ENCODE measurements at places on chromosomes 7 and 10.

GRCh38 chr7:93310346-93310745 lies 78.2 kb downstream of the VPS50 start:
- no peak for DNase-seq

GRCh38 chr10:31464552-31464951 lies 145.5 kb downstream of the ZEB1 start:
- DNase-seq: no peak

DNA sequence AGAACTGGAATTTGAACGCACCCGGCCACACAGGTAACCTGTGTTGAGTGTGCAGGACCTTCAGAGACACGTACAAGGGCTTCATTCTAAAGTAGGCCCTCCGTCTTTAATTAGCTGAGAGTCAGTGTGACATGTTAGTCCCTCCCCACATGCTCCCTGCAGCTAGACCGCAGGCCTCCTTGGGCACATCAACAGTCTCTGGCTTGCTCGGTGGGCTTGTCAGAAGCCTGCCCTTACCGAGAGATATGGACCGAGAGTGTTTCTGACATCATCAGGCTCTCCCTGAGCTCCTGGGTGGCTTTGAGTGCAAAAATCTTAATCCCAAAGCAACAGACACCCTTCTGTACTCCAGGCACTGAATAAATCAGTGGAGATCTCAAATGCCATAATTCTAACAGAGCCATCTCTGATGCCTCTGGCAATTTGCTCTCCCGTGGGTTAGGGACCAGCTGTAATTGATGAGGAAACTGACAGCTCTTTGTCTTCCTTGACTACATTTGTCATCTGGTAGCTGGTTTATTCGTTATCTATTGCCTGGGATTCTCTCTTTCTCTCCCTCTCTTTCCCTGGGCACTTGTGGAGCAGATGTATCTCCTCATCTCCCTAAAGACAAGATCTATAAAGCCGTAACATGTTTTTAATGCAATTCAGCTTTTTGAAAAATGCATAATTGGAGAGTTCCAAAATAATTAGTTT lies 850.6 kb downstream of the TYW1 start:
- peak; percentile 41 for DNase-seq

GRCh38 chr10:33252794-33253203 lies 81.7 kb downstream of the NRP1 start:
- no peak for DNase-seq

GRCh38 chr7:78179211-78179610 lies 380.6 kb downstream of the PHTF2 start:
- DNase-seq: no peak

DNA sequence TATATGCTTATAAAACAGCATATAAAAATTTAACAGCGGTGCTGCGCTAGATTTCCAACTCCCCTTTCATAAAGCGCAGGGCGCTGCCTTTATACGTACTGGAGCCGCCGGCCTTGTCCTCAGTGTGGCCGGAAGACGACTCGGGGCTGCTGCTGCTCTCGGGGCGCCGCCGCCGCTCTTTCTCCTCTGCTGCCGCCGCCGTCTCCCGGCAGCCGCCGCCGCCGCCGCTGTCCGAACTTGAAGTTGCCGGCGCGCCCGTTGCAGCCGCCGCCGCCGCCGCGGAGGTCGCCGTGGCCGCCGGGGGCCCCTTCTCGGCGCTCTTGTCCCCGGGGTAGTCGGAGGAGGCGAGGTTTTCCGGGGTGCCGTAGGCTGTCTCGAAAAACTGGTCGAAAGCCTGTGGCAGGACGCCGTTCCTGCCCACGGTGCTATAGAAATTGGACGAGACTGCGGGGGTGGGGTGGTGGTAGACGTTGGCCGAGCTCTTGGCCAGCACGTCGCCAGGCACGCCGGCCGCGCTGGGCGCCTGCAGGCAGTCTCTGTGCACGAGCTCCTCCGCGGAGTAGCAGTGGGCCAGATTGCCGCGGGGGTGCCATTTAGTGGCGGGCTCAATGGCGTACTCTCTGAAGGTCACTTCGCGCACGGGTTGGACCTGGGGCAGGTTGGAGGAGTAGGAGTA lies 557 bp downstream of the HOXA11 start:
- peak; percentile 74 for DNase-seq

GRCh38 chr10:132003282-132003924 lies 21.7 kb upstream of the BNIP3 start:
- DNase-seq: peak; percentile 86

GRCh38 chr7:90655566-90655965 lies 59.4 kb downstream of the CDK14 start:
- no peak for DNase-seq

DNA sequence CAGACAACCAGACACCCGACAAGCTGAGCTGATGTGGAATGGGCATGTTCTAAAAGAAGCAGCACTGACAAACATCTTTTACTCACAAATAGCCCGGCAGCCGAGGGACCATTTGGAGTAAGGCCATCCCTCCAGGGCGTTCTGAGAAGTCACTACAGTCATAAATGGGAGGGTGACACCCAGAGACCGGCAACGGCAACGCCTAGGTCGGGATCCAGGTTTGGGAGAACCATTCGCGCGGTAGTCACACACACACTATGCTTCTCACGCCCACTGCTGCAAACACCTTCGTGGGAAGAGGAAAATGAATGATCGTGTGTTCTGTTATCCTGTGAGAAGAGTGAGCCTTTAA lies 9.8 kb downstream of the TNS3 start:
- no peak for DNase-seq

- peak; percentile 49 for DNase-seq
Observed at GRCh38 chr10:98608411-98608810, 161.7 kb upstream of the HPS1 start.

DNA sequence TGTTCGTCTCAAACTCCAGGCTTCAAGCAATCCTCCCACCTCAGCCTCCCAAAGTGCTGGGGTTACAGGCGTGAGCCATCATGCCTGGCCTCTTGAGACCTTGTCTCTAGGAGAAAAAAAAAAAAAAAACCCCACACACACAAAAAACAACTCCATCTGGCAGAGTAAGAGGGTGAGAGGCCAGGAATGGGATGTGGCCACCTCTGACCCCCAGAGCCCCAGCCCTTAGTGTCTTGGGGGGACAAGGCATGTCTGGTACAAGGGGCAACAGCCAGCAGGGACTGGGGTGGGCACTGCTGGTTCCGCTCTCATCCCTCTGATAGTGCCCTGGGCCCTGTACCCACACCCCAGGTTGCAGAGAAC lies 15.6 kb upstream of the TNRC18 start:
- DNase-seq: no peak

DNA sequence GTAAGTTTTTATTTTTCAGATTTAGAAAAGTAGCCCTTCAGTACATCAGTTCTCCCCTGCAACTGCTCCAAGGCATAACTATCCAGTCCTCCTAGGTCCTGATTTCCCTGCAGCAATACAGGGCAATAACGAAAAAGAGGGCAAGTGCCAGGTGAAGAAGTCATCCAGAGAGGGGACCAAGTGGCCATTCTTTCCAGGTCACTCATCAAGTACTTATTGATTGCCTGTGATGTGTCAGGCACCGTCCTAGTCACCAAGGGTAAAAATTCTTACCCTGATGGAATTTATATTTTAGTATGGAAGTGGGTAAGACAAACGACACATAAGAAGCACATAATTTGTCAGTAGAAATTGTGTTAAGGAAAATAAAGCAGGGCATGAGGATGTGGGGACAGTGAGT lies 67.1 kb upstream of the GSDME start:
- DNase-seq: no peak

DNA sequence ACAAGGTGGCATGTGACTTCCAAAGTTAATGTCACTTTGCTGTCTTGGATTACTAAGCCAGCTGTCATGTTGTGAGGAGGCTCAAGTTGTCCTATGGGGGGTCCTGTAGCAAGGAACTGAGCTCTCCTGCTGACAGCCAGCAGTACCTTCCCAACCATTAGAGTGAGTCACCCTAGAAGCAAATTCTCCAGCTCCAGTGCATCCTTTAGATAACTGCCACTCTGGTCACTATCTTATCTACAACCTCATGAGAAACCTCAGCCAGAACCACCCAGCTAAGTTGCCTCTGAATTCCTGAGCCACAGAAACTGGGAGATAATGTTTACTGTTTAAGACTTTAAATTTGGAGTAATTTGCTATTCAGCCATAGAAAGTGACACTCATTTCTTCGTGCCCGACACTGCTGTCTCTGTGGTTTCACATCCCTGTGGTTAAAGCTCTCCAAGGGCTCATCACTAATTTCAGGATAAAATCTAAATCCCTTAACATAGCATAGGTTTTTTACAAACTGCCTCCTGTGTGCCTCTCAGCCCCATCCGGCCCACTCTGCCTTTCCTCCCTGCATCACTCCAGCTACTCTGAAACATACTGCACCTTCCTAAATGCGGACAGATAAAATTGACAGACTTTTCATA lies 83.5 kb downstream of the PRR15 start:
- DNase-seq: no peak

- no peak for DNase-seq
Observed at GRCh38 chr7:130473289-130473688, 18.6 kb upstream of the MEST start.

GRCh38 chr7:134613623-134614347 lies 32.9 kb upstream of the BPGM start:
- no peak for DNase-seq

GRCh38 chr10:24446739-24447138 lies 237.8 kb downstream of the KIAA1217 start:
- no peak for DNase-seq

DNA sequence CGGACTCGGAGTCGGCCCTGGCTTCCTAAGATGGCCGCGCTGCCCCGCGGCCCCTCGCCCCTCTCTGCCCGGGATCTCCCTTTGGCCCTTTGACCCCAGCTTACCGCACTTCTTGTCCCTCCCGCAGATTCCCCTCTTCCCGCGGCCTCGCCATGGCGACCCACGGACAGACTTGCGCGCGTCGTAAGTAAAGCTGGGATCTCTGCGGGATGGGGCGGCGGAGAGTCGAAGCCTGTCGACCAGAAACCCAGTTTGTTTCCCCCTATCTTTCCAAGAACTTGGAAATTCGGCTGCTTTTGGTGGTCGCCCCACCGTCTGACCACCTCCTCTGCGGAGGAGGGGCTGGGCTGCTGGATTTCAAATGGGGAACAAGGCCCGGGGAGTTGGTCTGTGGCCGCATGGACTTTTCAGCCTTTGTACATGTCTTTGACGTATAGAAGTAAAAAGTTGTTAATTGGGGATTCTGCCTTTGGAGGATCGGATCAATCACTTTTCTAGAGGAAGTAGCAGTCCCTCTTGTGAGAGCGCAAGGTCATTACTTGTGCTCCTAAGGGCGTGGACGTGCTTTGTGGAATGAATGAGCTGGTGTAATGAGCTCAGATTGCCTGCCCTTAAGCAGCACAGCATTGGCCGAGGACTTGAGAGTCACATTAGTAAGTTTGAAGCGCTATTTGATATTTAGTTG lies 553 bp downstream of the VDAC2 start:
- peak; percentile 57 for DNase-seq

GRCh38 chr7:81669476-81670105 lies 100.3 kb downstream of the HGF start:
- no peak for DNase-seq

DNA sequence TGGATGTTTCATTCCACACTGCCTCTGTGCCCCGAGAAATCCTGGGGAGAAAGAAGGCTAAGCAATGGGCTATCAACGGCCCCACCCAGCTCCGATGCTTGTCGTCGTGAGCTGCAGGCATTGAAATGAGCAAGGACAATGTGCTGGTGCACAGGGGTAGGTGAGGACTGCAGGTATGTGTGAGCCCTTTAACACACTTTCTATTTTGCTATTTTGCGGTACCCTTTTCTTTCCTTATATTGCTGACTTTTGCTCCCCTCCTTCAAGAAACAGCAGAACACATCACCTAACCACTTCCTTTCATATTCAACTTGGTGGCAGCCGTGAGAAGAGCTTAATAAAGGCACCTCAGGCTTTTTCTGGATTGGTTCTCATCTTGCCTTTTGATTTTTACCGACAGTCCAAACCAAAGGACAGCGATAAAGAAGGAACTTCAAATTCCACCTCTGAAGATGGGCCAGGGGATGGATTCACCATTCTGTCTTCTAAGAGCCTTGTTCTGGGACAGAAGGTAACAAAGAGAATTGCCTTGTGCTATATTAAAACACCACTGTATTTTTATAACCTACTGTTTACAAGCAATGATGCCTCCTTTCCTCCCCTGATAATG lies 39.2 kb downstream of the AIFM2 start:
- no peak for DNase-seq

DNA sequence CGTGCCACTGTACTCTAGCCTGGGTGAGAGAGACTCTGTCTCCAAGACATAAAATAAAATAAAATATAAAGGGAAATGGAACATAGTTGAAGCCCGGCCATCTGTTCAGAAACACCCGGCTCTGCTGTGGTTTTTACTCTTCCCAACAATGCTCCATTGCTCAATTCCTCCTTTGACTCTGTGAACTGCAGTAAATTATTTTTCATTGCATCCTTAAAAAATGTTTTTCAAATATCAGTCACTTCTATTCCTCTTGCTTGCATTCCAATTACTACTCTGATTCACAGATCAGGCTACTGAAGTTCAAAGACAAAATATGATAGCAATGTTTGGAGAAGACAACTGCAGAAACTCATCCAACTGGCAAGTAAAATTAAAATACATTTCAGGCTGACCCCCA lies 983.0 kb downstream of the SORCS1 start:
- DNase-seq: no peak

- no peak for DNase-seq
Observed at GRCh38 chr7:22452960-22453558, 46.9 kb downstream of the STEAP1B start.

DNA sequence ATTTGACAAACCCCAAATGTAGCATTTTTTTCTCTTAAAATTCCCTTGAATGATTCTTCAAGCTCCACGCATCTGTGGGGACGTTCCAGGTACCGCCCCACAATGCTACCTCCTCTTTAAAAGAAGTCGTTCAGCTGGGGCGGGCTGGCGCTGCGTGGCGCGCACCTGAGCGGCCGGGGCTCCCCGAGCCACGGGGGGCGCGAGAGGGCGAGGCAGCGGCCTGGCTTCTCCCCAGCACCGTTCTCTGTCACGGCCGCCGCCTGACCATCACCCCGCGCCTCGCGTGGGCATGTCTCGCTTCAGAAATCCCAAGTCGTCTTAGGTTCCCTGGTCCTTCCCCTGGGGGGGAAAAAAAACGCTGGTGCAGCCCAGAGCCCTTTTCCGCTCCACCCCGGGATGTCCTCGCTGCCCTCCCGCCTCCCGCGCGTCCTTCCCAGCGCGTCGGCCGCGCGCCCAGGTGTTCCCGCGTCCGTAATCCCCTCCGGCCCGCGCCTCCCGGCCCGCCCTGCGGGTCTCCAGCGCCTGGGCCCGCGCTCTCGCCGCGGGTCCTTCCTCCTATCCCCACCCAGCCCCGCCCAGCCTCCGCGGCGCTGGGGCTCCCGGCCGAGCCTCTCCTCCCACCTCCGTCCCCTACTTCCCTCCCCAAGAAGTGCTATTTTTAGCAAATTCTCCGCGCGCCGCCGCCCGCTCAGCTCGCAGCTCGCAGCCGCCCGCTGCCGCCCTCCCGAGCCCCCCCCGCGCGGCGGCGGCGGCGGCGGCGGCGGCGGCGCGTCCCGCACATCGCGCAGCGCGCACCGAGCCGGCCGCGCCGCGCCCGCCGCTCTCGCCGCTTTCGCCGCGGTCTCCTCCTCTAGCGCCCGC lies 58.7 kb upstream of the PRPS1L1 start:
- DNase-seq: peak; percentile 72

Data from endodermal cell (in vitro differentiated cells).